Cardiac septum (tissue), 1 donor: ENCODE measurements at places on chromosomes 3 and 15.

GRCh38 chr3:183242431-183242830 is 10.6 kb upstream of the B3GNT5 start:
- DNase-seq = no peak

DNA sequence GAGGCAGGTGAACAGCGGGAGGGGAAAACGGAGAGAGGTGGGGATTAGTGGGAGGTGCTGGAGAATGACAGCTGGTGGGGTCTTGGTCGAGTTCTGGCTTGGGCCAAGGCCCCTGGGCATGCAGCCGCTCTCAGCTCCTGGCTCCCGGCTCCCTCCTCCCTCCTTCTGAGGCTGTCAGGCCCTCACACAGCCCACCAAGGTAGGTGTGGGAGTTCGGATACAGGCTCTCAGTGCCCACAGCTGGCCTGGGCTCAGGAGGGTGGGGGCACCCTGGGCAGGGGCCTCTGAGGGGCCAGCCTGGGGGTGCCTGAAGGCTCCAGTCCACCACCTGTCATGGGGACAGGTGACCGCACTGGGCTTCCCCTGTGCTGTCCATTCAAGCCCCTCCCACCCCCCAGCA is 39.9 kb downstream of the PLXNA1 start:
- DNase-seq = no peak

GRCh38 chr15:84899750-84900149 is 15.3 kb downstream of the SLC28A1 start:
- no peak for DNase-seq

- DNase-seq = no peak
Observed at GRCh38 chr3:16993227-16993626, 108.5 kb downstream of the PLCL2 start.

DNA sequence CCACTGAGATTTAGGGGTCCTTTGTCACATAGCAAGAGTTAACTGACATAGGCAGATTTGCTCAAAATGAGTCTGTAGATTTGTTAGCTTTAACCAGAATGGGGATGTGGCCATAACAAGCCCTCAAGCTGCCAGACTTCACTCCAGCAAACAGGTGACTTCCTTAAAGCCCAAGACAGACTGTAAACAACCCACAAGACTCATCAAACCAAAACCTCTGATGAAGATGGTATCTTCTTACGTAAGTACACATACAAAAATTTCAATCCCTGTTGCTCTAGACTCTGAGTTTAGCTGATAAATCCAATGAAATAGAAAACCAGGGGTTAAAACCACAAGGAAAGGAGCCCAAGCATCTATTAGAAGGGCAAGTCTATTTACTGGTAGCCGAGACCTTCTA is 18.2 kb upstream of the ZBTB20 start:
- no peak for DNase-seq

DNA sequence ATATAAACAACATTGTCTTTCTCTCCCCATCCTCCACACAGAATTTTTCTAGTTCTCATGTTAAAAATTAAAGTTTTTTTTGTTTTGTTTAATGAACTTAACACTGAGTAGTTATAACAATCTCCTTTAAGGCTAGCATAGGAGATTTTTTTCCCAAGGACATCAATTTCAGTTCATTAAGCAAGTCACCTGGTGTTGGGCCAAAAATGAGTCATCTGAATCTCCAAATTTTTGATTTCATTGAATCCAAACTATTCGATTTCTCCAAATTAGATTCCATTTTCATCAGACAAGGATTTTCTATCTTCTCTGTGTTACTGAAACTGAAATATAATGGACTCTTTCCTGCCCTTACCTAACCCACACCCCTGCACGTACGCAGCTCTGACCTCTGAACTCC is 631.4 kb upstream of the MDFIC2 start:
- no peak for DNase-seq

- DNase-seq = peak; percentile 22
Observed at GRCh38 chr15:58559904-58560588, 128.3 kb downstream of the LIPC start.

- no peak for DNase-seq
Observed at GRCh38 chr3:107313711-107314110, 63.5 kb upstream of the CCDC54 start.

DNA sequence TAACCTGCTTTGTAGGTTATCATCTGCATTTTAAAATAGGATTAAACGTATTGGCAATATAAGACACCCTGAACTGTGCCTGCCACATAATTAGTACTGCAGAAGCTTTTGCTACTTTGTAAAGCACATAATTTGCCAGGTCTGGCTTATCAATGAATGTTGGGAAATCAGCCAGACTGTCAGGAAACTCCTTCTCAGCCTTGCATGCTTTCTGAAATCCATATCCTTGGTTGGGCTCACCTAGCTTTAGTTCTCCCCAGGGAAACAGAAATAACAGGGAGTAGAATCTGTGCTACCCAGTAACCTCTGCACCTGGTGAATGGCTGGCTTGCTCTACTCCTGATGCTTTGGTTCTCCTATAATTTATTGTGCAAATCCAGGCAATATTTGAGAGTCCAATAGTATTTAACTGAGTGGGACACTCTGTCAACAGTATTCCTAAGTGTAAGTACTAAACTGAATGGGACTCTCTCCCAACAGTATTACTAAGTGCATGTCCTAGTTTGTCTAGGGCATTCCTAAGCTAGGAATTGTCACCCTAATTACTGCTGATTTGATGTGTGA is 354.5 kb downstream of the WDR72 start:
- no peak for DNase-seq

DNA sequence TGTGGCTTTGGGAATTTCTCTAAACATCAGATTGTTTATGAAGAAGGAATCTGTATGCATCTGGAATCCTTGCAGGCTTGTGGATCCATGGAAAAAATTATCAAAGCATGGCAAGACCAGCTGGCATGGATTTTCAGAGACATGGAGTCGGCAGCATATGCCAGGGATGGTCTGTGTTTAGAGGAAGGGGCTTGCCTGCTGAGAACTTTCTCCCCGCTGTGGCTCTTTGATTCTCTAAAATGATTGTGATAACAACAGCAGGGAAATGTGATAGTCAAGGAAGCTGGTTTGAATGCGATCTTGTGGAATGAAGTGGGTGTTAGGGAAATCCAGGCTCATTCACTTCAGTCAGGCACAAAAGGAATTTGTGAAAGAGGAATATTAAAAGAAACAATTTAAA is 245.7 kb upstream of the THRB start:
- no peak for DNase-seq
